ENCODE measurements at places on chromosomes 7 and 10.

DNA sequence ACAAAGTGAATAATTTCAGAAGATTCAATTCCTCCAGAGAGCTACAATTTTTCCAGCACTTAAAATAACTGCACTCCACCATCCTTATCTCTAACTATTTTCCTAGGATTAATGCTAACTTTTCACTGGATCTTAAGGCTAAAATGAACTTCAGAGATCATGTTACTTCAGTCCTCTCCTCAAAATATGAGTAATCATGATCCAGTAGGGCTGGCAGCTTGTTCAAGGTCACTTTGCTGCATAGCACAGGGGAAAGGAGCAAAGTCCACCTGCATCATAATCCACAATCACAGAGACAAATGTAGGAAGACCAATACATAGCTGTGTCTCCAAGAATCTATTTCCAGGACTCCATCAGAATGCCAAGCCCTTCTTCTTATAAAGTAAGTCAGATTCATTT is 150.3 kb downstream of the LRRTM3 start:
- DNase-seq = no peak

DNA sequence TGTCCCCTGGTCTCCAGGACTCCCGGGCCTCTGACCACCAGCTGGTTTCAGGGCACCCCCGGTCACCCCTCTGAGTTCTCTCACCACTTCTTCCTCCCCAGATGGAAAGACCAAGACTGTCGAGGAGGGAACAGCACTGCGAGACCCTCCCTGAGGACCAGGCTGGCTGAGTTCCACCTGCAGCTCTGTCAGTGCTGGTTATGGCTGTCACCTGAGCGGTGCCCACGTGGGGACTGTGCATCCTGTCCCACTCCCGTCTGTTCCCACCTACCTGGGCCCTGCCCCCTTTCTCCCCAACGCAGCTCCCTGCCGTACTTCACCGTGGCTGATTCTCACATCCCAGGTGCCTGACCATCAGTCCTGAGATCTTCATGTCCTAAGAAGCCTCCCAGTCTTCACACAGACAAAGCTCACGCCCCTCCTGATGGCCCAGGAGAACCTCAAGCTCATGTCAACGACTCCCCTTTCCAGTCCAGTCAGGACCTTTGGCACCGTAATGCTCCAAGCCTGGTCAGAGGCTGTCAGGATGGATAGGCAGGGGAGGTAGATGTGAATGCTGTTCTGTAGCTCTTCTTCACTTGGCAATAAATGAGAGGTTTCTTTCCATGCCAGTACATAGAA is 159.7 kb downstream of the USP6NL start:
- no peak for DNase-seq

DNA sequence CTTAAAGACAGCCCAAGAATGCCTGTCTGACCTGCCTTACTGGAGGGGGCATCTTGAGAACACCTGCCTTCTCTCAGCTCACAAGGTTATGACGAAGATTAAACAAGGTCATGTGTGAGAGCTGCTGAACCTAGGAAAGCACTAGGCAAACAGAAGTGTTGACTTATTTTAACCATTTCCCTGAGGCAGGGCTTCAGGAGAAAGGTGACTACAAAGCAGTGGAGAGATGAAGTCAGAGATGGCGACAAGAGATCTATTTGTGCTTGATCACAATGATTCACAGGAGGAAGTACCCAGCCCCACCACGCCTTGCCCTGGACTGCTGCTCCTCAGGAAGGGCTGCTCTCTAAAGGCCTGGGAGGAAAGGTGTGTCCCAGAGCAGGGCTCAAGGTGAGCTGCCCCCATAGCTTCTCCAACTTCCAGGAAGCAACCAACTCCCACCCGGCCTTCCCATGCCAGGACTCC is 27.8 kb downstream of the STN1 start:
- no peak for DNase-seq

DNA sequence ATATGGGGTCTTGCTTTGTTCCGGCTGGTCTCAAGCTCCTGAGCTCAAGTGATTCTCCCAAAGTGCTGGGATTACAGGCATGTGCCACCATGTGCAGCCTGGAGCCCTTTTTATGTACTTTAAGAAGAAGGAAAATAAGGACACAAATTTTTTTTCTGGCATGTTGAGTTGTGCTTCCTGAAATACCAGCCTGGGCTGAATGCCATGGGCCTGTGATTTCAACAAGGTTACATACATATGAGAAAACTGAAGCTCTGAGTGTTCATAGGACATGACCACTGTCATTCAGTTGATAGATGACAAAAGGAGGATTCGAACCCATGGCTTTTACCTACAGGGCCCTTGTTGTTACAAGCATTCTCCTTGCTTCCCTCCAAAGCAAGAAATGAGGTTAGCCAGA is 36.1 kb downstream of the ST8SIA6 start:
- DNase-seq = no peak

DNA sequence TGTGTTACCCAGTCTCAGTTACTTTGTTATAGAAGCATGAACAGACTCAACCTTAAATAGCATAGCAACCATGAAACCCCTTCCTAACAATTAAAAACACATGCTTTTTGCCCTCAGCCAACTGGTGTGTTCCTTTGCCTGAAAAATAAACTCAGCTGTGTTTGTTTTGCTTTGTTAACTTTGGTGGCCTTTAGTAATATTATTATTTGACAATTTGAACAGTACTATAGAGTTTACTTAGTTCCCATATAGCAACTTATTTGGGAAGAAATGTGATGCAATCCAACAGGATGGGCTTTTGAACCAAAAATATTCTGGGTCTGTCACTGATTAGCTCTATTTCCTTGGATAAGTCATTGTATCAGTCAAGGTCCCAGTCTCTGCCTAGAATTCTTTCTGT is 22.5 kb upstream of the MKLN1 start:
- DNase-seq = no peak

DNA sequence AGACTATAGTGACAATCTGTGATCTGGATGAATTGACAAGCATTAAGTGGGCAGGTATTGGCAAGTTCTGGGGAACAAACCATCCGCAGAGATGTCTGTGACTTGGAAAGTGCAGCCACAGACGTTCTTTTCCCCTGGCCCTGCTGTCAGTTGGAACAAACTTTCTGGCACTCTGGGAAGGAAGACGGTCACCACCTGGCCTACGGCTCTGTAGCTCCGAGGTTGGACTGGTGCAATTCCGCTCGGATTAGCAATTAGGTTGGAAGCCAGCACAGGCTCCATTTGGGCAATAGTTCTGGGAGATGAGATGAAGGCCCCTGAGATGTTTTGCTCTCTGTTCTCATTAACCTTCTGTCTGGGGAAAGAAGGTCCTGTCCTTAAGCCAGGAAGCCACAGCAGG is 437.5 kb downstream of the CALN1 start:
- DNase-seq = no peak

GRCh38 chr10:89115876-89116627 is 91.1 kb downstream of the CH25H start:
- DNase-seq = peak; percentile 69

- DNase-seq = no peak
These were observed 342.9 kb downstream of the ELMO1 start for GRCh38 chr7:37105762-37106161.

- no peak for DNase-seq
These were observed 732 bp downstream of the CPVL start for GRCh38 chr7:29145553-29146056.

GRCh38 chr7:118420888-118421287 is 196.4 kb downstream of the ANKRD7 start:
- DNase-seq = no peak

DNA sequence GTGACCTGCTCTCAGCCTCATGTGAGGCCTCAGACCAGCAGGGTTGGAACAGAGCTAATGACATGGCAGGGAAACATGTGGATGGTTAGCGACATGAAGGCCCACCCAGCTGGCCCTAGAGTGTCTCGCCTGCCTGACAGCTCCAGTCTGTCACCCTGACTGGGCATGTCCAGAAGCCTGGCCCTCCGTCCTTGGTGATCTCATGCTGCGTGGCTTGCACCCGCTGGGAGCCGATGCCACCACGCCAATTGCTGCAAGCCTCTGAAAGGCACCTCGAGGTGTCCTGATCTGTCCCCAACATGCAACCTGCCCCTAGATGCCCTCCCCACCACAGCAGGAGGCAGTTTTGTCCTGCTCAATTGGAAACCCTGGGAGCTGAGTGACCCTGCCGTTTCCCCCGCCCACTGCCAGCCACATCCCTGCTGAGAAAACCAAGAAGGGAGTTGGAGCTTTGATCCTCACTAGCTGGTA is 27.8 kb upstream of the RET start:
- DNase-seq = no peak

DNA sequence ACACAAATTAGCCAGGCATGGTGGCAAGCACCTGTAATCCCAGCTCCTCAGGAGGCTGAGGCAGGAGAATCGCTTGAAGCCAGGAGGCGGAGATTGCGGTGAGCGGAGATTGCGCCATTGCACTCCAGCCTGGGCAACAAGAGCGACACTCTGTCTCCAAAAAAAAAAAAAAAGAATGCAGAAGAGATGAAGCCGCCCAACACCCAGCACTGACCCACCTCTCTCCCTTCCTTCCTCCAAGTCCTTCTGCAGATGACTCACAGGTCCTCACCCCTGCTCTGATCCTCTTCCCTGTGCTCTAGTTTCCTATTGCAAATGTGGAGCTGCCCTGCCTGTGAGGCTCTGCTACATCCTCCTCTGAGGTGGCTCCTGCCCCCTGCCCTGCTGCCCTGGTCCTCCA is 22.0 kb upstream of the OPALIN start:
- no peak for DNase-seq

DNA sequence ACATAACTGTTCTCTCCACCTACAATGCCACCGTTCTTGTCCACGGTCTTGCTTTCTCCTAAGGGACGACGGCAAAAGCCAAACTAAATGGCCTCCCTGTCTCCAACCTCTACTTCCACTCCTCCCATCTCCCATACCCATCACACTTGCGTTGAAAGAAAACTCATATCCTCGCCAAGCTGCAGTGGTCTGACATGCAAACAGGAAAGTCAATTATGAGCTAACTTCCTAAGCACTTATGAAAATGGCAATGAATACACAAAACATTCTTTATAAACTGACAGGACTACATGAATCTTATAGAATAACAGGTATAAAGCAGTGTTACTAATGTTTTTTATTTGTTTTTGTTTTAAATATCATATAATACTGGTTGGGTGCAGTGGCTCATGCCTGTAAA is 46.4 kb downstream of the TYW1B start:
- no peak for DNase-seq

DNA sequence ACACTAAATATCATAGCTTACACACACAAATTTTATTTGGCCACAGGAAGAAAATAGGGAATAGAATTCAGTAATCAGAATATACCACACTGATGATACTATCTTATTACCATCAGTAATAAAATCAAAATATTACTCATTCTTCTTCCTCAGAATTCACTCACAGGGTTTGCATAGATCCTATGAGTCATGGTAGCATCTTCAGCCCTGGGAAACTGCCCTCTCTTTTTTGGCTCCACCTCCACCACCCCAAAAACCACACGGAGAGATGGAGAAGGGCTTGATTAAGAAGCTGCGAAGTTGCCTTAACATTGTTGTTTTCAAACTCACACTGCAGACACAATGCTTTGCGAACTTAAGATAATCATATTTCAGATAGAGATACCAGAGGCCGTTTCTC is 154.1 kb upstream of the AHR start:
- peak; percentile 37 for DNase-seq

GRCh38 chr7:159098424-159098786 is 46.3 kb downstream of the VIPR2 start:
- DNase-seq = no peak

DNA sequence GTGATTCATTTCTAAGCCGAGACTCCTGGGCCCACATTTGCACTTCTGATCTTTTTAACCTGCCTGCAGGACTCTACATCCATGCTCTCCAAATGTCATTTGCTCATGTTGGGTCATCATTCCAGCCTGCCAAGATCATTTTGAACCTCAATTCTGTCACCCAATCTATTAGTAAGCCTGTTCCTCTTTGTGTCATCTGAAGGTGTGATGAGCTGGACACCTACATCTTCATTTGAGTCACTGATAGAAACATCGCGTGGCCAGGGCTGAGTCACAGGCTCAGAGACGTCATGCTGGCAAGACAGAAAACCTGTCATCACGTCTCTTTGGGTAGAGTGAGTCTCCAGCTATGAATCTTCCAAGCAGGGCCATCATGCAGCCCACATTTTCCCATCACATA is 65.3 kb upstream of the SLF2 start:
- no peak for DNase-seq

- DNase-seq = no peak
These were observed 146.7 kb upstream of the SP4 start for GRCh38 chr7:21281193-21281592.

DNA sequence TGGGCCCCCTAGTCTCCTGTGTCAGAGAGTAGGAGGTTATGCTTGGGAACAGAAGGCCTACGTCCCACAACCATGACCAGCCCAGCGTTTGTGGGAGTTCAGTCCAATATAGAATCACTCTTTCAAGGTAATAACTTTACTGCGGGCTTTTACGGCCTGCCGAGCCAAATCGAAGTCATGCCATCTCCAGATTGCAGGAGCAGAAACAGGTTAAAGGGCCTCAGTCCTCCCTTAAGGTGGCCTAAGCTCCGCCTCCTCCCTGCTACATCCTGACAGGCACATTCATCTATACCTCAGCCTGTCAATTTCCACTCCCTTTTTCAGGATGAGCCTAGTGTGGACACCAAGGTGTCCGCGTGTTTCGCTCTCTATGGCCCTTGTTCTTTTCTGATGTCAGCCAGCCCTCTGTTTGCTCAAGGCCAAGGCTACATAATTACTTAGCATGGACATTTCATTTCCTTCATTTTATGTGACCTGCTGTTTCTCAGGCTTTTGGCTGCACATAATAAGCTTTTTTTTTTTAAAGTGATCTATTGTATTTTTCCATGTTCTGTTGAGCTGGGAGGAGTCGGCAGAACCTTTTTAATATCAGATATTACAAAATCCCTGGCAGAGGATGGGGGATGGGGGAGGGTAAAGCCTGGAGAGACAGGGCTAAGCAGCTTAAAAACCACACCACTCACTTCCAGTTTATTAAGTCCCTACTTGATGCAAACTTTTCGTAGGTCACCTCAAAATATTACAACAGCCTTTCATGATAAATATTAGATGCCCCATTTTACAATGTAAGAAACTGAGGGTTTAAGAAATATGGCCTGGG is 84.6 kb downstream of the CACNB2 start:
- DNase-seq = no peak

DNA sequence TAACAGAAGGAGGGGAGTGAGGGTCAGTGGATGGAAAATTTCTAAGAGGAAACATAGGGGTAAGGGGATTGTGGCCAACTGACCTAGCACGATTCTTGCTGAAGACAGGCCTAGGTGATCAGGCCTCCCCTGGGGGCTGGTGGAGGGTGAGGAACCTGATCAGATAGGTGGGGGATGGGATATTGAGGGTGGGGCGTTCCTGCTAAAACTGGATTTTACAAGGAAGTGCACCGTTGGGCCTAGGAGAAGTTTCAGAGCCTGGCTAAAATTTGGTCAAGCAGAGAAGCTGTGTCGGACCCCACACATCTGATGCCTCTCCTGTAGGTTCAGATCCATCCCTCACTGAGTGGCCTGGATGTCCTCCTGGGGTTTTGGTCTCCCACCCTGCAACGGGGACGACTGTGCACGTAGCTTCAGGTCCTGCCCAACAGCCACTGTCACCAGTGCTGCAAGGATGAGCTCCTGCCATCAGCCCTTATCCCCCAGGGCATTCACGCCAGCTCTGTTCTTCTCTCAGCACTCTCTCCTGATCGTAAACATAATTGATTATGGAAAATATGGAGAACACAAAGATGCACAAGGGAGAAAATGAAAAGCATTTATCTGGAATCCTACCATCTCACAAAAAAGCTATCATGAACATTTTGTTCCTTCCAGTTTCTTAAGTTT is 89.9 kb downstream of the ADCY1 start:
- no peak for DNase-seq

- peak; percentile 51 for DNase-seq
These were observed at the start of gene BICC1 for GRCh38 chr10:58512491-58513187. TSS of gene BICC1 (plus strand) at chr10:58512872. CDS start at chr10:58513144, 272 bp downstream.

- DNase-seq = peak; percentile 50
These were observed 87.3 kb downstream of the CCSER2 start for GRCh38 chr10:84415539-84416244.
